NCI-H1930 (cell line): ENCODE measurements at places on chromosomes 6 and 20.

DNA sequence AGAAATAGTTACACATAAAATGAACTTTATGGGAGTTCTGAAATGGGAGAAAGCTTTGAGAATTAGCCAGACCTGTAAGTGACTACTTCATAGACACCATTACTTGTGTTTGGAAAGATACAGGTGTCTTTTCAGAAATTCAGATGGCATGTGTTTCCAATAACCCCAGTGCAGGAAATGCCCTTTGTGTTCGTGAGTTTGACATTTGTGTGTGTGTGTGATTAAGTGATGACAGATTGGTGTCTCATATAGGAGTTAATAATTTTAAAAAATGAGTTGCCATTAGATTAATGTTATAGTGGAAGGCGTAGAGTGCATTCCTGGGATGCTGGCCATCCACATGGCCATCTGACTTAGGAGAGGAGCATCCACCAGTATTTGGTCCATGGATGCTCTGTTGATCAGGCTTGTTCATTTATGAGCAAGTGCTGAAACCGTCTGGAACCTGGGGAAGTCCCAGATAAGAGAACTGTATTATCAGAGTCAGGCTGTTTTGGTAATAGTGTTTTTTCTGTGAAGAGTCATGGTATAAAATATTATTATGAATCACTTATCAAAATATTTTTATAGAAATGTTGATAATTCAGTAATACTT, 3.1 kb downstream of the STK4 start:
- no peak for DNase-seq

DNA sequence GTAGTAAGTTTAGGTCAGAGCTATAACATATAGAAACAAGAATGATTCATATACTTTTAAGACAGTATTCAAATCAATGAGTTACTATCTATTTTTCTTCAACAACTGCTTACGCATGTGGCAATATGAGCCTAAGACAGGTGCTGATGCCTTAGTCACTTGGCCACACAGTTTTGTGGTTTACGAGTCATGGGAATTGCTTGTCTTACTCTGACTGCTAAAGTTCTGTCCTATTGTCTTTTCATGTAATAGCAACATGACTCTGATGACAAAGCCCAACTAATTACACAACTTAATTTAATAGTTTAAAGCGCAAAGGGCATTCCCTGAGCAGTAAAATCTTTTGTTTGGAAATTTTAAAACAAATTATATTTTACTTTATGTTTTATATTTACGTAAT, 159.3 kb upstream of the CENPW start:
- no peak for DNase-seq

DNA sequence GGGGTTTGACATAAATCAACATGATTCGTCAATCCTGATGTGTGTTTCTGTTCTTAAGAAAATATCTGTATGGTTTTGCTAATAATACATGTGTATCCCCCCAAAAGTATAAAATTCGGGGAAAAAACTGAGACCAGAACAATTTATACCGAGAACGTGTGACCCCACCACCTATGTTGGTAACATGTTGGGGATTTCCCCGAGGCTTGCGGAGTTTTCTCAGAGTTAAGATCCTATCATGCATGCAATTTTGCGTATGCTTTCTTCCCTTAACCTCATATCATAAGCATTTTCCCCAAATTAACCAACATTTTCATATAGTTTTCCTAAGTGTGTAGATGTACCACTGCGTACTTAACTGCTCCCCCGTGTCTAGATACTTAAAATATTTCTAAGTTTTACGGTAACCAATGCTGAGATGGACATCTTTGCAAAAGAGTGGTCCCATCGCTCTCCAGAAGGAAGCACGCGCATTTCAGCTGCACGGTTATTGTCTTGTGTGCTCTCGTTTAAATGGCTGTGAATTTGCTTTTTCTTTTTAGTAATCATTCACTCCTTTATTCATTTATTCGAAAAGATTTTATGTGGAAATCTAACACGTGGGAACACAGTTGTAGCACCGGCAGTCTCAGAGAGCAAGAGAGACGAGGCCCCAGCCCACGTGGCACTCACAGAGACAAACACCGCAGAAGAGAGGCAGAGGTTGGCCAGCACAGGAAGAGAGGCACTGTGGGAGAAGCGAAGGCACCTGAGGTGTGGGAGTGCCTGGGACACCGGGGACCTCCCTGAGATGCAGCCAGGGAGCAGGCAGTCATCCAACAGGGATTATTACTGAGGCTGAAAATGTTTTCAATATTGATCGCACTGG, 13.2 kb upstream of the IRF4 start:
- no peak for DNase-seq

DNA sequence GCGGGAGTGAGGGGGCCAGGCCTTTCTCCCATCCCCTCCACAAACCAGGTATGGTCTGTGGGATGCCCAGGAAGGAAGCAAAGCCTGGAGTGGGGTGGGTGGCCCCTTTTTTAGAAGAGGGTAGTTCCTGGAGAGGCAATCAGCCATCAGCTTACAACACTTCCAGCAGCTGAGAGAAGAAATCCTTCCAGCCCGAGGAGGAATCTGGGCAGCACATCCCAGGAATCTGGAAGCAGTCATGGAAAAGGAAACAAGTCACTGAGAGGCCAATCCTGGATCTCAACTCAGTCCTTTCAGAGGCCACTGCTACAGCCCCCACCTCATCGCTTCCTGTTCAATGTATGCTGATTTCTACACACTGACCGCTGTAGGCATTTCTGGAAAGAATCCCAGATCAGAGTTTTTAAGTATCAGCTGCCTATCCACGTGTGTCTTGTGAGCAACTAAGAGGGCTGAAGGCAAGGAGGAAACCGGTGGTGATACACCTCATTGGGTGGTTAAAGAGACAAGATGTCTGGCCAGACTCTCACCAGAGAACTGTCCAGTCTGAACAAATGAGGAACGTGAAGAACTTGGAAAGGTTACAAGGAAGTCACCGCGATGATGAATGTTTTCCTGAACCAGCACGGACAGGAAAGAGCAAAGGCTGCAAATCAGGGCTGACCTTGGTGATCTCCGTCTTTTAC, 92.9 kb upstream of the SHLD1 start:
- no peak for DNase-seq

GRCh38 chr6:79797912-79798311, 149.4 kb downstream of the ELOVL4 start:
- no peak for DNase-seq

- no peak for DNase-seq
These were observed 59.7 kb upstream of the EEF1A1 start for GRCh38 chr6:73580247-73581149.

GRCh38 chr6:117072781-117073180, 192.6 kb upstream of the VGLL2 start:
- DNase-seq = no peak

DNA sequence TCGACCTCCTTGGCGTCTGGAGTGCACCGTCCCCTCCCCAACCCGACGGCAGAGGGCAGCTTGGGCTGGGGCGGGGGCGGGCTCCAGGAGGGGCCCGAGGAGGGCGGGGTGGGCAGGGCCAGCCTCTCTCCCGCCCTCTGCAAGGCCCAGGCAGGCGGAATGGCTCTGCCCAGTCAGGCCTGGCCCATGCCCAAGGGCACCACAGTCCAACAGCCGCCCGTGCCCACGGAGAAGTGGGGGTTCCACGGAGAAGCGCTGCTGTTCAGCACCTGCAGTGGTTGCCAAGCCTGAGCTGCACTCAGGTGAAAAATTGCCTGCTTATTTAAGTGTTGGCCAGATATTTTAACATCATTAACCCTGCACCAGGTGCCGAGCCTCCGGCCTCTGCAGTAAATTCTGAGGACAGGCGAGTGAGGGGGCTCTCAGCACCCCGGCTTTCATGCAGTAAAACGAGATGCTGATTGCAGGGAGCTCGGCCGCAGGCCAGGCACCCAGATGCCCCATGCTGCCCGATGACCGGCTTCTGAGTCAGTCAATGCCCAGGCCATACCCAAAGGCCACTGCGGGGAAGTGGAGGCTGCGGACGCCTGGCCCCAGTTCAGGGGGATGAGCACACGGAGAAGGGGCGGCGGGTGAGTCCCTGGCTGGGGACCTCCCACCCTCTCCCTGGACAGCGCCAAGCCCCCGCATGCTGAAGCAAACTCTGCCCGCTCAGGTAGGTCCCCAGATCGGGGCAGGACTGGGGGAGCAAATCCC, at the start of gene SRMS:
SRMS (minus strand) TSS at position 25 of the 756 bp plus-strand sequence. CDS start 286 bp downstream, outside the sequence.
- DNase-seq = no peak

DNA sequence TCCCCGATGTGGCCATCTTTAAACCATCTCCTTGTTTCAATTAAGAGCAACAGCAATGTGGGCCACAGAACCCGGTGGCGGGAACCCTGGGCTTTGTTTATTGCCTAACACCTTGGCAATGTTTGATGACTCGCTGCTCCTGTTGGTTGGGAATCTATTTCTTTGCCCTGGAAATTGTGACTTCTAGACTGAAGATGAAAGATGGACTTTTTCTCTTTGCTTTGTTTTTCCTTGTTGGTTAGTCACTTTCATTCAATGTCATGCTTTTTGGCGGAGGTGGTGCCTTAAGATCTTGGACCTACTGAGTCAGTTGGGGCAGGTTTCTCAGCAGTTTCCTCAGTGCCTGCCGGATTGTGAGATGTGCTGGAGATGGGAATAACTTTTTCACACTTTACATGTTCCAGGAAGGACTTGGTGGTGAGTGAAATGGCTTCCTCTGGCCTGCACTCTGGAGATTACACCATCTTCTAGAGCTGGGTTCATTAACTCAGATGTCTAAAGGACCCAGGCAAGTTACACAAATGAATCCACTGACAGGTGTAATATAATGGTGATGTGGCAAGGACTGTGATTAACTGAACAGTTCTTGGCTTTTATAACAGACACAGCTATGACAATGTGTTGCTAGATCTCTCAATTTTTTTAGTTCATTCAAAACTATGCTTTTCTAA, 56.3 kb downstream of the TSHZ2 start:
- DNase-seq = no peak

DNA sequence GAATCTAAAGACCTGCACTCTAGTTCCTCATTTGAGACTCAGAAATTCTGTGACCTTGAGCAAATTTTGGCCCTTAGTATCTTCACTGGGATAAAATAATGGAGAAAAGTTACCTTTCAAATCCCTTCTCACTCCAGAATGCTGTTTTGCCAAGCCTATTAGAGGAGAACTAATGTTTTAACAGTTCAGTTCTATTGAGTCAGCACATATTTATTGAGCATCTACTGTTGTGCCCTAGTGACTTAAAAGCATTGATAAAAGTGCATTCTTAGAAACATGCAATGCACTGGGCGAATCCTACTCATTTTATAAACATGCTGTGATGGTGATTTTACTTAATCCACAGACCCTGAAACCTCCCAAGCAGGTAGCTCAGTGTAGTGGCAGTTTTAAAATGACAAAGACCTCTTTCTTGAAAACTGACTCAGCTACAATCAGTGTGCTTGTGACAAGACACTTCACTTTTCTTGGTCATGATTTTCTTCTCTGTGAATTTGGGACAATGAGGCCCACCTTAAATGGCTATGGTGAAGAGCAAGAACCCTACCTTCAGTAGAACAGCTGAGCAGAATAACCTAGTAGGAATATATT, 312.0 kb downstream of the ALDH8A1 start:
- DNase-seq = no peak

GRCh38 chr6:149961728-149962425, 1.9 kb upstream of the ULBP1 start:
- peak; percentile 9 for DNase-seq

DNA sequence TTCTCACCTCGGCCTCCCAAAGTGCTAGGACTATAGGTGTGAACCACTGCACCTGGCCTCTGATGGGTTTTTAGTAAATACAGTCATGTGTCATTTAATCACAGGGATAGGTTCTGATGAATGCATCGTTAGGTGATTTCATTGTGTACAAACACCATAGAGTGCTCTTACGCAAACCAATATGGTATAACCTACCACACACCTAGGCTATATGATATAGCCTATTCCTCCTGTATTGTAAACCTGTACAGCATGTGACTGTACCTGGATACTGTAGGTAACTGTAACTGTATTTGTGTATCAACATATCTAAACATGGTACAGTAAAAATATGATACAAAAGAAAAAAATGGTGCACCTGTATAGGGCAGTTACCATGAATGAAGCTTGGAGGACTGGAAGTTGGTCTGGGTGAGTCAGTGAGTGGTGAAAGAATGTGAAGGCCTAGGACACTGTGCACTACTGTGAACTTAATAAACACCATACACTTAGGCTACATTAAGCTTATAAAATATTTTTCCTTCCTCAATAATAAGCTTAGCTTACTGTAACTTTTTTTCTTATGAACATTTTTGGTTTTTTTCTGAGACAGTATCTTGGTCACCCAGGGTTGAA, 10.0 kb downstream of the BICRAL start:
- no peak for DNase-seq

GRCh38 chr6:16760516-16761470, at the start of gene ATXN1:
Gene ATXN1, minus strand, starts transcription at chr6:16761460.
- DNase-seq = peak; percentile 27

DNA sequence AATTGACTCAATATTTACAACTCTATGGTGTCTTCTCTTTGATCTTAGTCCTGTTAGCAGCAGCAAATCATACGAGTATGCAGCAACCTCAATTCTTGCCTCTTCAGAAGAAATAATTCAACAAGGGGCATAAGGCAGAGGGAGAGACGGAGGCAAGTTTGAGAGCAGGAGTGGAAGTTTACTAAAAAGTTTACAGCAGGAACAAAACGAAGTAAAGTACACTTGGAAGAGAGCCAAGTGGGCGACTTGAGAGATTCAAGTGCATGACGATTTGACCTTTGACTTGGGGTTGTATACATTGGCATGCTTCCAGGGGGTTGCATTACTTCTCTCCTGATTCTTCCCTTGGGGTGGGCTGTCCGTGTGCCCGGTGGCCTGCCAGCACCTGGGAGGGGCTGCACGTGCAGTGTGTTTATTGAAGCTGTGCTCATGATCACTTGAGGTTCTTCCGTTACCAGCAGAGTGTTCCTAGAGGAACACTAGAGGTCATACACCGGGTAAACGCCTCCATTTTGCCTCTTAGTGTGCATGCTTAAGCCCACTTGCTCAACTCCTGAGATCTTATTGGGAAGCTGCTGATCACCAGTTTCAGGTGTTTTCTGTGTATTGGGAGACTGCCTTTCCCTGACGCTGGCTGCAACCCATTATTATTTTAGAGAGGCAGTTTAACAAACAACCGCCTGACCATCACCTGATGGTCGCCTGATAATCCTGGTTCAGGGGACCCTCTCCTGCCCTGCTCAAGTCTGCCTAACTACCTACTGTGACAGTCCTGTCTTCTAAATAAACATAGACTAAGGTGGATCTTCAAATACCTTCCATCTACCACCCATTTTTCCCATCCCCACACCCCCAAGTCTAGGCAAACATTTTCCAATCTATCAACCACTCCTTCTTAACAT, 172.4 kb upstream of the MYLIP start:
- no peak for DNase-seq

- DNase-seq = no peak
These were observed 15.6 kb upstream of the BPHL start for GRCh38 chr6:3102875-3103274.

GRCh38 chr20:1841554-1842140, 53.6 kb upstream of the SIRPA start:
- DNase-seq = no peak

- no peak for DNase-seq
These were observed 309 bp upstream of the ABRACL start for GRCh38 chr6:139028215-139028657.
